Common myeloid progenitor, CD34-positive (primary cell): ENCODE measurements at places on chromosomes 1 and 21.

GRCh38 chr1:155309423-155310021 lies 856 bp downstream of the FDPS start:
- DNase-seq = peak; percentile 41

DNA sequence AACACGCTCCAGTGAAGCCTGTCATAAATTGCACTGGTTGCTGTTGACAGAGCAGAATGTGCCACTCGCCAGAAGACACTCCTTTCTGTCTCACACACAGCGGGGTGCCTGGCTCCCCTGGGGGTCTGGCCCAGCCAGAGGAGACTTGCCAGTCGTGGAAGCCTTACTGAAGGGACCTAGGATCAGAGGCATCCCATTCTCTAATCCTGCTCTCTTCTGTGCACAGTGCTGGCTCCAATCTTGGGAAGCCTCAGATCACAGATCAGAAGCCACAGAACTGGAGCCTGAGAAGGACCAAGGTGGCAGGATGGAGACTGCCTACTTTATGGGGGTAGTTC lies 1.4 kb downstream of the SLC9A1 start:
- DNase-seq = no peak

GRCh38 chr1:29975036-29975694 lies 738.8 kb downstream of the PTPRU start:
- DNase-seq = peak; percentile 23

GRCh38 chr1:206969090-206969489 lies 1.2 kb downstream of the FCAMR start:
- no peak for DNase-seq

DNA sequence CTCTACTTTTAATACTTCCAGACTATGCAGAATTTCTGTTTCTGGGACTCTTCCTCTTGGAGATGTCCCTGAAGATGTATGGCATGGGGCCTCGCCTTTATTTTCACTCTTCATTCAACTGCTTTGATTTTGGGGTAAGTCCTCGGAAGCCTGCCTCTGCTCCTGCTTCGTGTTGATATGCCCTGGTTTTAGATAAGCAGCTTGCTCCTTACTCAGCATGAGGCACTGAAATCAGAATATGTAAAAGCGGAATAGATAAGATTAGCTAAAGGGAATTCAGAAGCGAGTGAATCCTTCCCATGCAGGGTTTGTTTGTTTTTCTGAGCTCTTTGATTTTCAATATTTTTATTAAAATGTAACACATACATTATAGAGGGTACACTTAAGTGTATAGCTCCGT lies 234.7 kb downstream of the CACNA1E start:
- DNase-seq = peak; percentile 2

GRCh38 chr1:183082650-183083049 lies 59.4 kb downstream of the LAMC1 start:
- DNase-seq = no peak
